ENCODE measurements at places on chromosomes 11 and 22.

GRCh38 chr11:45094958-45095690 lies 51.3 kb upstream of the PRDM11 start:
- DNase-seq: no peak

GRCh38 chr22:30211124-30211820 lies 35.3 kb downstream of the LIF start:
- no peak for DNase-seq

GRCh38 chr22:23269441-23270211 lies 89.3 kb downstream of the BCR start:
- peak; percentile 54 for DNase-seq

DNA sequence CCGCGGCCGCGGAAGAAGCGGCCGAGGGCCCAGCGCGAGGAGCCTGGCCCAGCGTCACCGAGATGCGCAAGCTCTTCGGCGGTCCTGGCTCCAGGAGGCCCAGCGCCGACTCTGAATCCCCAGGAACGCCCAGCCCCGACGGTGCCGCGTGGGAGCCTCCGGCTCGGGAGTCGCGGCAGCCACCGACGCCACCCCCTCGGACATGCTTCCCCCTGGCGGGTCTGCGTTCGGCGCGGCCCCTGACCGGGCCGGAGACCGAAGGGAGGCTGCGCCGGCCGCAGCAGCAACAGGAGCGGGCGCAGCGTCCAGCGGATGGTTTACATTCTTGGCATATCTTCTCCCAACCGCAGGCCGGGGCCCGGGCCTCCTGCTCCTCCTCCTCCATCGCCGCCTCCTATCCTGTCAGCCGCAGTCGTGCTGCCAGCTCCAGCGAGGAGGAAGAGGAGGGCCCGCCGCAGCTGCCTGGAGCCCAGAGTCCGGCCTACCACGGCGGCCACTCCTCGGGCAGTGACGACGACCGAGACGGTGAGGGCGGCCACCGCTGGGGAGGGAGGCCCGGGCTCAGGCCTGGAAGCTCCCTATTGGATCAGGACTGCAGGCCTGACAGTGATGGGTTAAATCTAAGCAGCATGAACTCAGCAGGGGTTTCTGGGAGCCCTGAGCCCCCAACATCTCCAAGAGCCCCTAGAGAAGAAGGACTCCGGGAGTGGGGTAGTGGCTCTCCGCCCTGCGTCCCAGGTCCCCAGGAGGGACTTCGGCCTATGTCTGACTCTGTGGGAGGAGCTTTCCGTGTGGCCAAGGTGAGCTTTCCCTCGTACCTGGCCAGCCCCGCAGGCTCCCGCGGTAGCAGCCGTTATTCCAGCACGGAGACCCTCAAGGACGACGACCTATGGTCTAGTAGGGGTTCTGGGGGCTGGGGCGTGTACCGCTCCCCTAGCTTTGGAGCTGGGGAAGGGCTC lies 1.2 kb downstream of the ARHGEF17 start:
- DNase-seq: peak; percentile 89

DNA sequence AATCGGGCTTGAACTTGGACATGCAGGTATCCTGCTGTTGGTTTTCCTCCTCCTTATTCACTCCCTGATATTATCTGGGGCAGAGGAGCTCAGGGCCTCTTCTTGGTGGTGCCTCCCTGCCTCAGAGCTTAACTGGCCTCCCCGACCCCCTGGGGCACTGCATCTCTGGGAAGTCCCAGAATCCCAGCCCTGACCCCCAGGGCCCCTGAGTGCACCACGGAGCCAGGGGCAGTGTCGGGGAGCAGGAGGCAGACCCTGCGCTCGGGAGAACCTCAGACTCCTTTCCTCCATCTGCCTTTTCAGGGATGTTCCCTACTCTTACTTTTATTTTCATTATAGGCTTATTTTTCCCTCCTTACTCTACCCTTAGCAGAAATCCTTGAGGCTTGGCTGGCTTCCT lies 537.0 kb downstream of the BRD1 start:
- DNase-seq: no peak

GRCh38 chr22:46626911-46627805 lies 7.0 kb downstream of the GRAMD4 start:
- peak; percentile 92 for DNase-seq

DNA sequence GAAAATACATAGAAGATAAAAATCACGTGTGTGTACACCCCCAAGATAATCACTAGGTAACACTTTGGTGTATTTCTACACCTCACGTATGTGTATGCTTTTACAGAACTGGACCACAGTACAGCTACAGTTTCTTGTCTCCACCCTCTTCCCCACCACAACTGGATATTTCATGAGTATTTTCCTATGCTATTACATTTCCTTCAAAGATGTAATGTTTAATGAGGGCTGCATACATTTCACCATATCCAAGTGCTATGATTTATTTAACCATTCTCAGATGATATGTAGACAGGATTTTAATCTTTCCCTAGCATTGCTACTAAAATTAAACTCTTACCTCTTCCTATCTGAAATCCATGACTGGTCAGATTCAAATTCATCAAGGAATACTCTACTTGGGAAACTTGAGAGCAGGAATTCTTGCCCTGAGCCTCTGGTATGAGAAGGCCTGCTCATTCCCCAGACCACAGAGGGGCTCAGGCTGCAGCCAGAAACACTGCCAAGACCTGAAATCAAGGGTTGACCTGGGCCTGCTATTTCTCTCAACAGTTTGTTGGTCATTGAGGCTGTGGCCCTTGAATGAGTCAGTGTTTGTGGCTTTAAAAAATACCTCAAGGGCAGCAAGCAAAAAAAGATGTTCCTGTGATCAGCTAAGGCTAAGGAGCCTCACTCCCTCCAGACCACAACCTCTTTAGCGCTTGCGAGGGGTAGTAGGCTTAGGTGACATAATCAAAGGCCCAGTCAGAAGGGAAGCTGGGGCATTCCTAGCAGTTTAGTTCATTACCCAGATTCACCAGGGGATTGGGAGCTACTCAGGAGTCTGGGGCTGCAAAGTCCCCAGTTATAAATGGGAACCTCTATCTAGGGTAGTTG lies 55.5 kb downstream of the ABTB2 start:
- no peak for DNase-seq

DNA sequence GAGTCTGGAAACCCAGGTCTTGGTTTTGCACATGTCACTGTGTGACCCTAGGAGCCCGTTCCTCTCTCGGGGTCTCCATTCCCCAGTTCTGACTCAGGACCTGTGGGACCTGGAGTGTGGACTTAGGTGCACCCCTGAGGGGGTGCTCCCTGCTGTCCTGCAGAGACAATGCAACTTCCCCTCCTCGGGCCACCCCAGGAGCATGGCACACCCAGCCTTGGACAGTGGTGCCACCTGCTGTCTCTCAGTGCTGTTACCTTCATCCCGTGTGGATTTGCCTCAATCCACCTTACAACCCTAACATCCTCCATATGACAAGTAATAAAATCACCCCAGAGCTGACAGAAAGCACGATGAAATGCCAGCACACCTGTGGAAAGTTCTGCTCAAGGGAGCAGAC lies 27.5 kb upstream of the CRYBB3 start:
- DNase-seq: no peak

DNA sequence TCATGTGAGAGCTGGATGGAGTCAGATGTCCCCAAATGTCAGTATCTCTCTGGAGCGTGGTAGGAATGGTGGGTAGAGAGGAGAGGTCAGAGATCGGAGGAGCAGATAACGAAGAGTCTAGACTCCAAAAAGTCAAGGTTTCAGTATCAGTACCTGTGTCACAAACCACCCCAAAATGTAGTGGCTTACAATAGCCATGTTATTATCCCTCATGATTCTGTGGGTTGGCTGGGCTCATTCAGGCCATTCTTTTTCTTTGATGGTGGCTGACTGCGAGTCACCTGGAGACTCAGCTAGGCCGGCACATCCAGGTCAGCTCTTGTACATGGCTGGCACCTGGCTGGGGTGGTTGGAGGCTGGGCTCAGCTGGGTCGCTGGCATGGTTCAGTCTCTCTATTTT lies 7.3 kb upstream of the SSTR3 start:
- no peak for DNase-seq

DNA sequence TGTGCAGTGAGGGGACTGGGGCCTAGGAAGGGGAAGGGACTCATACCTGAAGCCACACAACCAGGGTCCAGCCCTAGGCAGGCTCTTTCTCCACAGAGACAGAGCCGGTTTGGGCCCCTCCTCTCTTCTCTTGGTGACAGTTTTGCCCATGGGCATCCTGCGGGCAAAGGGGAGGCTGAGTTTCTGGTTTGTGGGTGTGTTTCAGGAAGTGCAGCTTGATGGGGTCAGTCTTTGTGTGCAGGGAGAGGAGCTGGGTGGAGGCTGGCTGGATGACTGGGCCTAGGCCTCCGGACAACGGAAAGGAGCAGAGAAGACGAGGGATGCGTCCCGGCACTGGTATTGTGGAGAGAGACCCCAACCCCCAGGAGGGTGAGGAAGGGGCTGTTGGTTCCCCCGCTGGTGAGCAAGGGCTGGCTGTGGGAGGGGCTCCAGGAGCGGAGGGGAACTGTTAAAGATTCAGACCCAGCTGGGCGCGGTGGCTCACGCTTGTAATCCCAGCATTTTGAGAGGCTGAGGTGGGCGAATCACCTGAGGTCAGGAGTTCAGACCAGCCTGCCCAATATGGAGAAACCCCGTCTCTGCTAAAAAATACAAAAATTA lies 23.4 kb upstream of the CELSR1 start:
- DNase-seq: no peak

DNA sequence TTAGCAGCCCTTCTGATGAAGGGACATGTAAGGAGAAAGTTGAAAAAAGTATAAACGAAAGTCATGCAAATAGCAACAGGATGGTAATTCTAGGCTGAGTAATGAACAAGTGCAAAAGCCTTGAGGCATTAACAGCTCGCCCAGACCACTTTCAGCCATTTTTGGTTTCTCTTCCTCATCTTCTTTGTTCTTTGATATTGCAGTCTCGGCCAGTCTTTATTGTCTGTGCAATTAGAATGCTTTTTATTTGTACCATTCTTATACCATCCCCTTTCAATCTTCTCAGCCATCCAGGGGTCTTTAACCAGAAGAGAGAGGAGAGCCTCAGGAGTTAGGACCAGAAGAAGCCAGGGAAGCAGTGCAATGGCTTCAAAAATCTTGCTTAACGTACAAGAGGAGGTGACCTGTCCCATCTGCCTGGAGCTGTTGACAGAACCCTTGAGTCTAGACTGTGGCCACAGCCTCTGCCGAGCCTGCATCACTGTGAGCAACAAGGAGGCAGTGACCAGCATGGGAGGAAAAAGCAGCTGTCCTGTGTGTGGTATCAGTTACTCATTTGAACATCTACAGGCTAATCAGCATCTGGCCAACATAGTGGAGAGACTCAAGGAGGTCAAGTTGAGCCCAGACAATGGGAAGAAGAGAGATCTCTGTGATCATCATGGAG lies 7.3 kb downstream of the TRIM34 start:
- no peak for DNase-seq

GRCh38 chr11:6650104-6650503 lies 5.5 kb downstream of the DCHS1 start:
- no peak for DNase-seq

DNA sequence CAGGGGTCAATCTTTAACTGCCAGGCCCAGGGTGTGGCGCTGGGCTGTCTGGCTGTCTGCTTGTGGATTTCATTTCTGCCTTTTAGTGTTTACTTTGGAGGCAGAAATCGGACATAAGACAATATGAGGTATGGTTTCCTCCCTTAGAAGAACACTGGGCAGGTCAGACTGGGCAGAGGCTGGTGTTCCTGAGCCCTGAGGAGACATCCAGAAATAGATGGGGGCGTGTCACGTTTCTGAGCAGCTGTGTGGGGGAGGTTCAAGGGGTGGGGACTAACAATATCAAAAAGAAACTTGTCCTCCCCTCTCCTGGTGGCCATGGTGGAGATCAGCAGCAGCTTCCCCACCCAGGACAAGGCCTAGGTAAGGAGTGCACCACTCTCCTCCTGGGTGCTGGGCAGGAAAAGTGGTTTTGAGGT lies at the start of gene ART1:
ART1 (plus strand) TSS at position 312 of the 419 bp plus-strand sequence. CDS start 14,086 bp downstream, outside the sequence.
- no peak for DNase-seq

DNA sequence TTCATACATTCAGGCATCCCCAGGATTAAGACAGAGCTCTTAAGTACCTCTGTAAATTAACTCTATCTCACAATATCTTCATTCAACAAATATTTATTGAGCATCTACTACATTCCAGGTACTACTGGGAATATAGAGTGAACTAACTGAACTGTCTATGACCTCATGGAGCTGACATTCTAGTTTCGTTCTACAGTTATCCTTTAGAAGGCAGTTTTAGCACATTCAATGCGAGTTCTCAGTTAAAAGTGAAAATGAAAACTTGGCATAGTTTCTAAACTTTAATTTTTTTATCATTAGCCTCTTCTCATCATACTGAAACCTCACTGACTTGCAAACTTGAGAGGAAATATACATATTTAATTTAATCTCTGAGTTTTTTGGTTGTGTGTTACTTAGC lies 10.7 kb upstream of the MS4A6E start:
- no peak for DNase-seq

GRCh38 chr22:32591620-32592019 lies 117.0 kb downstream of the FBXO7 start:
- DNase-seq: no peak

- no peak for DNase-seq
Measured at GRCh38 chr22:36211237-36211861, 9.7 kb upstream of the APOL4 start.

DNA sequence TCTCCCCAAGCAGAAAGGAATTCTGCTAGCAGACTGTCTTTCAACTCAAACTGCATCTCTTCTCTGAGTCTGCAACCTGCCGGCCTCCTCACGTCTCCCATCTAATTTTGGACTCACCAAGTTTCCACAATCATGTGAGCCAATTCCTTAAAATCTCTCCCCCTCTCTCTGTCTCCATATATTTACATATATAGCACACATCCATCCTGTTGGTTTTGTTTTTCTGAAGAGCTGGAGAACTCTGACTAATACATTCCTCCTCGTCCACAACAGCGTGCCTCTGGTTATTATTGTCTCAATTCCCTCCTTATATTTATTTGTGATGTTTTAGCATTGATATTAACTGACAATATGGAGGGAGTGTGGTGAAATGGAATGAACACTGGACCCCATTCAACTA lies 29.6 kb upstream of the FJX1 start:
- DNase-seq: no peak

- no peak for DNase-seq
Measured at GRCh38 chr11:127677660-127678425, 677.3 kb upstream of the KIRREL3 start.

- no peak for DNase-seq
Measured at GRCh38 chr11:85955531-85955930, 100.3 kb downstream of the CCDC83 start.

GRCh38 chr22:28466399-28466798 lies 213.2 kb downstream of the TTC28 start:
- no peak for DNase-seq

GRCh38 chr11:116710001-116710674 lies 62.6 kb downstream of the BUD13 start:
- no peak for DNase-seq

Measured in WTC11 (cell line).